Stimulated activated CD4-positive, alpha-beta T cell treated with anti-CD3 and anti-CD28 coated beads, Interleukin-1b, Interleukin-23, amount 100 ng/mL, for 1 hour (primary cell): ENCODE measurements at places on chromosomes 3 and 15.
A peak's percentile ranks its signal among the peaks of the same experiment; 100 is the strongest.

- DNase-seq, result no peak
These were observed 195.7 kb downstream of the STT3B start for GRCh38 chr3:31728403-31728802.

GRCh38 chr15:89985111-89985510 is 16.0 kb upstream of the ZNF710 start:
- no peak for DNase-seq

DNA sequence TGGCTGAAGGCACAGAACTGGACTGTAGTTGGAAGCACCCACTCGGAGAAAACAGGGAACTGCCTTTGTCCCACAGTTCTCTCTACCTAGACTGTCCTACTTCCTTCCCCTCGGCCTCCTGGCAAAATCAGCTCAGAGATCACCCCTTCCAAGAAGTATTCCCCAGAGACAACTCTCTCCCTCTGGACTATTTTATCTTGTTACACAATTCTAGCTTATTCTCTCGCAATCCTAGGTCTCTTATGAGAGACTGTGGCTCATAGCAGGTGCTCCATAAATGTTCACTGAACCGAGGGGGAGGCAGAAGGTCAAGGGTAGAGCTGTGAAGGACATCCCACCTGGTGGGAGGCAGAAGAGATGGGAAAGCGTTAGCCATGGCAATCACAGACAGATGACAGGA is 10.6 kb downstream of the HEG1 start:
- DNase-seq, result no peak

DNA sequence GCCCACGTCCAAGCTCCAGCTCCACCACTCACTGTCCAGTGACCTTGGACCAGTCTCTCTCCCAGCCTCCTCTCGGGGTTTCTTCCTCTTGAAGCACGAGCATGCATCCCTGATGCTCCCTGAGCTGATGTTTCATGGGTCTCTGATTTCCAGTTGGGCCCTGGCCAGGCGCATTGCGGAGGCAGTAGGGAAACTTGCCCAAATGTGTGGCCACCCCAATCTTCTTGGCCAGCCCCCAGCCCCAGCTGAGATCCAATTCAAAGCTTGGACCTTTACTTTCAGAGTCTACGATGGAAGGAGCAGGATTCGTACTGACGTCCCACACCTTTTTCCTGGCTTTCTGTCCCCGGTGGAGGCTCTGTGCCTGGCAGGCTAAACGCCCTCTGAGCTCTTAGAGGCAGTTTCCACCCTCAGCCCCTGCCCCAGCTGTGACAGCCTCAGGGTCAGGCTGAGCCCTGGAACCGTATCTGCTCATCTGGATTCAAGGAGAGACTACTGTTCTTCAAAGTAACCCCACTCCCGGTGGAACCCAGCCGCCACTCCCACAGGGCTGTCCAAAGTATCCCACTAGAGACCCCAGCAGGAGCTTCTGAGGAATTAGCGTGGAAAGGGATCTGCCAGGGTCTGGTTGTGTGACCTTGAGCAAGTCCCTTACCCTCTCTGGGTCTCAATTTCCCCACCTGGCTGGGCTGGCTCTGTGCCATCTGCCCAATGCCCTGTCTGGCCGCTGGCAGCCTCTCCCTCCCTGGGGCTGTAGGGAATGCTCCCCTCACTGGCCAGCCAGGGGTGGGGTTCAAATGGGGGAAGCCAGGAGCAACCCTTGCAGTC is 37.4 kb downstream of the CPN2 start:
- DNase-seq, result no peak

DNA sequence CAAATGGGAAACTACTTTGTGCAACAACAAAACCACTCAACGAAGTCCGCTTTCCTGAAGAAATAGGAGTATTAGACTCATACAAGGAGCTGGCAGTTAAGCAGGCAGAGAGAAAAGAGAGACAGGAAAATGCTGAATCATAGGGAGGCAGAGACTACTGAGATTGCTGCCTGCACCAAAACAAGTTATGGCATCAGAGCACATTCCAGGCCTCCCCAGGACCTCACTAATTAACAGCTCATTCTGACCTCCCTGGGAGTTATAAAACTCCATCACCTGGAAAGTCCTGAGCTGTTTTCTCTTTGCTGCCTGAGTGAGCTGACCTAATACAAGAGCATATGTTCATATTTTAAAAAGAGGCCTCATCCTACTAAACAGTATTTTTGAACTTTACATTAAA is 741.0 kb downstream of the MCTP2 start:
- DNase-seq, result no peak

GRCh38 chr3:13015286-13016082 is 57.7 kb downstream of the IQSEC1 start:
- DNase-seq, result no peak

DNA sequence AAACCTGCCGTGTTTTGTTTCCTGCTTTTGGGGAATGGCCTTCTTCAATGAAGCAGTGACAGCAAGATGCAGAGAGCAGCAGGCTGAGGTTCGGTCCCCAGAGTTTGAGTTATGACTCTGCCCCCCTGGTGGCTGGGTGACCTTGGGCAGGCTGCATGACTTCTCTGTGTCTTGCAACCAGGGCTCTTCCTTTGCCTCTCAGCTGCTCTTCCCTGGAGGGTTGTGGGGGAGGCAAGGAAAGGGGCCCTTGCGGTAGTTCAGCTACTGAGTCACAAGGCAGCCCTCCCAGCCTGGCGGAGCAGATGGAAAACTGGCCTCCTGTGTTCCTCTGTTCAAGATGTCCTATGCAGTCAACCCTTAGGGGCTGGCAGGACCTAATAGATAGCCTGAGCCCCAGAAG is 17.1 kb downstream of the CTXND1 start:
- peak; percentile 4 for DNase-seq

GRCh38 chr3:130374908-130375307 is 29.4 kb downstream of the COL6A5 start:
- DNase-seq, result no peak

DNA sequence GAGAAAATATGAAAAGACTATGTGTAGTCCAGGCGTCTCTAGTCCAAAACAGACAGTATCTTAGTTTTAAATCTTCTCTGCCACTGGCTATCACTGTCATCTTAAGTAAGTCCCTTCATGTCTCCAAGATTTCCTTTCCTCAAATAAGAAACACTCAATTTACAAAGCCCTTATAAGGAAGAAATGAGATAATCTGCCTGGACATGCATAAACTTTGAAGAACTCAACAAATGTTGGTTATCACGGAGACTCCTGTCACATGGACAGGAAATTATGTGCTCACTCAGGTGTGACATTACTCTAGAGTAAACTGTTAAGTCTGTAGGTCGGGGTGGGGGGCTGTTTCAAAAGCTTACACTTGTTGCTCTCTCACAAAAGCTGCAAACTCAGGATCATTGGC is 91.9 kb downstream of the IMPG2 start:
- no peak for DNase-seq

DNA sequence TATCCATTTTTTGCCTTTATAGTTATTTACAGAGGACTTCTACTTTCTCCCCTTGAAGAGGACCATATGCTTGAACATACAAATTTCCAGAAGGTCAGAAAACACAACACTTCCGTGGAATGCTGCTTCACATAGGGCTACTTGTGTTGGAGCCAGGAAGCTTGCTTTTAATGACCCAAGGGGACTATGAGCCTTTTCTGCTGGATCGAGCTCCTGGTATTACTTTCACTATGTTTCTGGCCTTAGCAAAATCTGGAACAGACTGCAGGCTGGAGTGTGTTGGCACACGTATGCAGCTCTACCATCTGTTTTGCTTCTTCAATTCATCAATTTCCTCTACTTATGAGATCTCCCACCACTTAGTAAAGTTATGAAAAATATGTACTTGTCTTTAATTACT is 69.3 kb upstream of the CBLB start:
- DNase-seq, result no peak

DNA sequence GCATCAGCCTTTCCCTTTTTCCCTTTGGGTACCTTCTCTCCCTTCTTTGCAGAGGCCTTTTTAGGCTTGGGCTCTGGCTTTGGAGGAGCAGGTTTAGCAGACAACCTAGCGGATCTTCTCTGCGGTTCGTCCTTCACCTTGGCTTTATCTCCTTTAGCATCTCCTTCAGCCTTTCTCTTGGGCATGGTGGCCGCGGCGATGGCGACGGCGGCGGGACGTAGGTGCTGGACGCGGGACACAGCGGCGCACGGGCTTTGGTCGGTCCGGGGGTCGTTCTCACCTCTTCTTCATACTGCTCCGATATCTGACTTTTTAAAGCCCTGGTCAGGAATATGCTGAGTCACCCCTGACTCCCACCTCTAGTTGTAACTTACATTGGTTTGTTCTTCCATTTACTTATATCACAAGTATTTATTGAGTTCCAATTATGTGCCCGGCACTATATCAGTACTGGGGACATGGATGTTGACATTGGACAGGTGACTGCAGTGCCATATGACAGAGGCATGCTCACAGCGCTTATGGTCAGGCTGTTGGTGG is 43.1 kb upstream of the SH3BP5 start:
- DNase-seq, result no peak

DNA sequence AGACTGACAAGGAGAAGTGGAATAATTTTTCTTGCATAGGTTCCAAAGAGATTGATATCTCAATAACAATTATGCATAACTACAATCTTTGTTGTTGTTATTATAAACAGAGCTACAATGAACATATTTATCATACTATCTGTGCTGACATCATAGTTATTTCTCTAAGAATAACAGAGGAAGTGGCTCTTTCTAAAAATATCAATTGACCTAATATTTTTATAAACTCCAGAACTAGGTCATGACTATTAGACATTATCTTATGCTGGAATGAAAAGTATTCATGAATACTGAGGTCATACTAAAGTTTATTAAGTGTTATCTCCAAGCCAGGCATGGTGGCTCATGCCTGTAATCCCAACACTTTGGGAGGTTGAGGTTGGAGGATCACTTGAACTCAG is 114.1 kb downstream of the DCLK3 start:
- DNase-seq, result no peak

DNA sequence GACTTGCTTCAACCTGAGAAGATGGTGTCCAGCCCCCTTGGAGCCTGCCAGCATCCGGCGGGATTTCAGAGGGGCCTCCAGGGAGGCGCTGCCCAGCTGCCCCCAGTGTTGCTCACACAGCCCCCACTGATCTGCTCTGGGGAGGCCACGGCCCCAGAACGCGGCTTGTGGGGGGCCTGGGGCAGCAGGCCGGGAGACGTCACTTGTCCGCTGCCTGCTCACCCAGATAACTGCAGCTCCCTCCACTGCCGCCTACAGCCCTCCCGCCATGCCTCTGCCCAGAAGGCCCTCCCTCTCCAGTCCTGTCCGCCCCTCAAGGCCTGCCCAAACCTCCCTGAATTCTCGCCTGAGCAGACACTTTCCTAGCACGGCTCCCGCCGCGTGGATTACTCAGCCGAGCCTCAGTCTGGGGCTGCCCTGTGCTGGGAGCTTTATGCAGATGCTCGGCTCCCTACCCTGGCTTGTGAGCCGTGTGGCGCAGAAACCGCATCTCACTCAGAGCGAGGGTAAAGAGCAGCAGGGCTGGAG is 17.2 kb upstream of the ADIPOQ start:
- DNase-seq, result no peak

GRCh38 chr3:71087143-71088018 is 496.1 kb downstream of the FOXP1 start:
- DNase-seq, result no peak

DNA sequence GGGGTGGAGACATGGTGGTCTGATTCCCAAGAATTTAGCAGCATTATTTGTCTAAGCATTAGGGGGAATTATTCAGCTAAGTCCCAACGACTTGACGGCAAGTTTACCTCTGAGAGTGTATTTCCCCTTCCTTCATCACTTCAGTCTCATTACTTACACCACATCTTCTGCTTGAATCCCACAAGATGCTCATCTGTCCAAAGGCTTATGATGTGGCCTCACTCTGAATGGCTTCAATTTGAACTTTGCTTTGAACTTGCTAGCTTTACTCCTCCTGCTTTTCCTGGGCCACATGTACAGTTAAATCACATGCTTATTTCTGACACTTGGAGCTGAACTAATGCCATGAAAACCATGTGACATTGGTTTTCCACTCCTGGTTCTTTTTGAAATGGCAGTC is 231.3 kb upstream of the SATB1 start:
- no peak for DNase-seq

DNA sequence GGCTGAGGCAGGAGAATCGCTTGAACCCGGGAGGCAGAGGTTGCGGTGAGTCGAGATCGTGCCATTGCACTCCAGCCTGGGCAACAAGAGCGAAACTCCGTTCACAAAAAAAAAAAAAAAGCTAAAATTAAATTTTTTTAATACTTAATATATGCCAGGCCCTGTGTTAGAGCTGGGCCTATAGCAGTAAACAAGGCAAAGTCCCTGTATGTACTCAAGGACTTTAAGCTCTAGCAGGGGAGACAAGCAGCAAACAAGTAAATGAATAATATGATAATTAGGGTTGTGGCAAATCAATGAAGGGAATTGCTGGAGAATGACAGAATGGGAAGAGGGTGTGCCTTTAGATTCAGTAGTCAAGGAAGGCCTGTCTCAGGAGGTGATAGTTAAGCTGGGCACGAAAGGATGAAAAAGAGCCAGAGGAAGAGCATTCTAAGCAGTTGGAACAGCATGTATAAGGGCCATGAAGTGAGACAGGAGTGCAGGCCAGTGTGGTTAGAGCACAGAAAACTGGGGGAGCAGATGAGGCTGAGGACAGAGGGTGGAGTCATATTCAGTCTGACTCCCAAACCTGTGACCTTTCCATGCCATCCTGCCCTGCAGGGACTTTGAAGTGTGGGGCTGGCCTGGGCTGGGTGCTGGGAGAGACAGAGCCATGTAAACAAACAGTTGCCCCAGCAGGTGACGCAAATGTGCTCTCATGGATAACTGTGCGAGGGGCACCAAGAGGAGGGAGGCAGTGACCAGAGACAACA is 6.6 kb upstream of the RAF1 start:
- no peak for DNase-seq

DNA sequence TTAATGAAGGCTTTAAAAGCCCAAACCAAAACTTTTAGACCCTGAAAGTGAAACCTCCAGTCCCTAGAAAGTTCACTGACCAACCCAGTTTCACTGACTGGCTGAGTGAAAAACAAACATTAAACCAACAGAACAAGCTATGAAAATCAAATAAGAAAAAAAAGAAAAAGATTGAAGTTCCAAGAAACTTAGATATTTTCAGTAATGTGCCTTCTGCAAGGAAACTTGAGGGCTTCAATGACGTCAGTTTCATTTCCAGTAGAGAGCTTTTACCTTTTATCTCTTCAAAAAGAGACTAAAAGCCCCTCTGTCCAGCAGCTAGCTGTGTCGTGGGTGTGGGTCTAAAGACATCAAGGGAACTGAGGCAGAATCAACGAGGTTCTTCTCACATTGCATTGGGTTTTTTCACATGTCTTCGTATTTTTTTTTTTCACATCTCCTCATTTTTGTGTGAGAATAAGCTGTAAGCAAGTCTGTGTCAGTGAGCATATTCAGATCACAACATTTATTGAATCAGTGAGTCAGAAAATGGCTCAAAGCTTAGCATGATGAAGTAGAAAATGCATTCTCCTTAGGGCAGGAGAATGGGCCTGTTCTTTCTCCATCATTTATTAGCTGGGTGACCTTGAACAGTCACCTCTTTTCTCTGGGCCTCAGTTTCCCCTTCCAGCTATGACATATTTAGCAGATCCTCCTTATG is 54.8 kb upstream of the BCL6 start:
- DNase-seq, result no peak

DNA sequence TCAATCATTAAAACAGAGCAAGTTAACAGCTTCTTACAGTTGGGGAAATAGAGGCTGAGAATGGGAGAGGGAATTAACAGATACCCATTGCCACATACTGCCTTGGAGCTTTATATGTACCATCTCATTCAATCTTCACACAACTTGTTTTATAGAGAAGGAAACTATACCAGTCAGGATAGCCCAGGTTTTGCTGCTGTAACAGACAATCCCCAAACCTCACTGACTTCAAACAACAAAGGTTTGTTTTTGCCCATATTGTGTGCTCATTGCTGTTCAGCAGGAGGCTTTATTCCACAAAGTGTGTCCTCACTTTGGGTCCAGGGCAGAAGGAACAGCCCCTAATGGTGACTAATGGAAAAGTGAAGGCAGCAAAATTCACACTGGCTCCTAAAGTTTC is 59.2 kb downstream of the SPSB4 start:
- DNase-seq, result no peak
